Stimulated activated CD4-positive, alpha-beta T cell treated with anti-CD3 and anti-CD28 coated beads, Interleukin-15, amount 100 ng/mL, for 1 hour (primary cell): ENCODE measurements at places on chromosomes 2 and 18.

DNA sequence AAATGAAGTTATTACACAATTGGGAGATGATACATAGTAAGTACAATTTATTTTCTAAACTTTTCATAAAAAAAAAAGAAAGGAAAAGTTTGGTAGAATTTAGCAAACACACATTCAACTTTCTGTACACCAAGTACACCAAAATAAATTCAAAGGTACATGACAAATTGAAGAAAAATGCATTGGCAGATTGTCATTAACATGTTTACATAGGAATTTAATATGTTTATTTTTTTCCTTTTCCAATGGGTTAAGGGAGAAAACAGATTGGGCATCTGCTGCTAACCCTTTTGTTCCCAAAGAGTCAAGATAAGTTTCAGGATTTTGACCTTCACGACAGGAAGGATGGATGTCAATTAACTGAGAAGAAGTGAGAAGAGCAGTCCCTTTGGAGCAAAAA is 620.4 kb downstream of the XIRP2 start:
- DNase-seq = no peak

- no peak for DNase-seq
Observed at GRCh38 chr2:108825736-108826135, 39.2 kb downstream of the CCDC138 start.

- no peak for DNase-seq
Observed at GRCh38 chr2:168574856-168575630, 119.0 kb downstream of the CERS6 start.

DNA sequence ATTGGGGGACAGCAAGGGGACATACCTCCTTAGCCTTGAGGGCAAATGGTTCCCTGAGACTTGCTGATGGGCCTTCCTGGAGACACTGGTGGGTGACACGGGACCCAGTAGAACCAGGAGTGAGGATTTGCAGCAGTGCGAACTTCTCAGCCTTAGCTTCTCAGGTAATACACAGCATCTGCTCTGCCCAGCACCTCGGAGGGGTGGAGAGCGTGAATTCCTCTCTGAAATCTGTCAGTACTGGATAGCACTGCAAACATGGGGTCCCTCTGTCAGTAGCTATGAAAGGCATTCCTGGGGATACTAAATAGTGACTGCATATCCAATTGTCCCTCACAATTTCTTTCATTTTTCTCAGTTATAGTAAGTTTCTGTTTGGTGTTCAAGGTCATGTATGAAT is 151.7 kb downstream of the GBX2 start:
- DNase-seq = no peak

GRCh38 chr2:22829791-22830190 is 555.2 kb upstream of the KLHL29 start:
- no peak for DNase-seq

GRCh38 chr18:74825460-74825859 is 227.8 kb downstream of the ZNF407 start:
- no peak for DNase-seq

GRCh38 chr2:242058116-242058680 is 188.7 kb downstream of the RTP5 start:
- no peak for DNase-seq
